ENCODE measurements at places on chromosomes 4 and X.

DNA sequence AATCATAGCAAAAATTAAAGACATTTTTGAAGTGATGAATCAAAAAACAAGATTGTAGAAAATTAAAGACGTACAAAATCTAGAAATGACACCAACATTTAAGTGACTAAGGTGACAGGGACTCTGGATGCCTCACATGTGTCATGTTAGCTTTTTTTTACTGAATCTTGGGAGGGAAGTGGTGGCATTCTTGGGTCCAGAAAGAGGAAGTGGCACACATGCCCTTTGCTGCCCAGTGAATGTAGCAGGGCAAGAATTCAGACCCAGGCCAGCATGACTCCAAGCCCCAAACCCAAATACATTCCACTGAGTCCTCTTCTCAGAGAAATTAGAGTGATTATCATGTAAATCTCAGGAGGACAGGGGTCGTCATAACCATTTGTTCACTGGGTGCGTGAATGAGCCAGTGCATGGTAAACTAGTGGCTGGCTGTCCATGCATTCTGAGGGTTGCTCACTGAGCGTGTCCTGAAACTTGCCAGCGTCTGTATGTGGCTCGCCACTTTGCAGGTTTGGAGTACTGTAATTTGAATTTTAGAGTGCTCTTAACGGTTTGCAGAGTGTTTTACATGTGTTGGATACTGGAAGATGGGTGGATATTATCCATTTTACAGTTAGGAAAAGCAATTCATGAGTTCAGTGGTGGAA is 55.4 kb upstream of the TBC1D14 start:
- DNase-seq: peak; percentile 42

DNA sequence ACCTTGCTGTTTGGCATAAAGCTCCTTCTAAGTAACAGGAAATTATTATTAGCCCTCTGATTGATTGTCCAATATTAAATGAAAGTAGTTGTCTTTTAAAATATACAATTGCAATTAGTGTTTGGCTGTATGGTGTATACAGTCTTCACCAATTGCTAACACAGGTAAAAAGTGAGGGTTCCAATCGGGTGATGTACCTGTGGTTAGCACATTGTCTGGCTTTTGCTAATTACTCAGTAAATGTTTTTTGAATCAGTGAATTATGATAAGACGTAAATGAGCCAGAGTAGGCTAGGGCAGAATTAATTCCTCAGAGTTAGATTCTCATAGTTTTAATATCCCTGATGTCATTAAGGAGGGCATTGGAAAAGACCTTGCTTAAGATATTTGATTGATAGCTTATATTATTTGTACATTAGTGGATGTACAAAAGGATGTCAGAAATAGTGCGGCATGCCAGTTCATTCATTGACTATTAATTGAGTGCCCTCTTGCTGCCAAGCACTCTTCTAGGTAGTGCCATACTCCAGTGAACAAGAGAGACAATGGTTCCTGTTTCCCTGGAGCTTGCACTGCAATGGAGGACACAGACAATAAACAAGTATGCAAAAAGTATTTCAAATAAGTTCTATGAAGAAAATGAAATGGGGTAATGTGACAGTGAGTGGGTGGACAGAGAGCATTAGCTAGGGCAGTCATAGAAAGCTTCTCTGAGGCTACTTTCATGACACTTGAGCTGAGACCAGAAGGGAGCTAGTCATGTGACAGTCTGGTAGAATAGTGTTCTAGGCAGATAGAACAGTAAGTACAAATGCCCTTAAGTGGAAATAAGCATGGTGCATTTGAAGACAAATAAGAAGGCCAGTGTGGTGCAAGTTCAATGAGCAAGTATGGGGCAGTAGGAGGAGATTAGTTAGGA is 205.9 kb upstream of the CASK start:
- no peak for DNase-seq

DNA sequence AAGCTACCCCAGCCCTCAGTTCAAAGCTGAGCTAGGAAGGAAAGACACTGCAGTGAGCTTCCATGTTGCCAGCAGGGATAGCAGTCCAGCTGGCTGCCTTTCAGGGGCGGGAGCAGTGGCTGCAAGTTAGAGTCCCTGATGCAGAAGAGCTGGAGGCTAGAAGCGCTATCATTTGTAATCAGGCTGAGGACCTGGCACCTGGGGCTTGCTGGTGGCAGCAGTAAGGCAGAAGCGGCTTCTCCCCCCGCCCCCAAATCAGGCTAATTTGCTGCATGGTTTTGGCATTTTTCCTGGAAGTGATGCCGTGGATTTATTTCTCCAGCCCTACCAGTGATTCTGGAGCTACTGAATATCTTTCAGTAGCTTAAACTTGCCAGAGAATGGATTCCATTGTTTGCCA is 203.3 kb downstream of the CLCN4 start:
- peak; percentile 14 for DNase-seq

GRCh38 chrX:43225626-43226328 is 430.3 kb upstream of the MAOA start:
- no peak for DNase-seq

DNA sequence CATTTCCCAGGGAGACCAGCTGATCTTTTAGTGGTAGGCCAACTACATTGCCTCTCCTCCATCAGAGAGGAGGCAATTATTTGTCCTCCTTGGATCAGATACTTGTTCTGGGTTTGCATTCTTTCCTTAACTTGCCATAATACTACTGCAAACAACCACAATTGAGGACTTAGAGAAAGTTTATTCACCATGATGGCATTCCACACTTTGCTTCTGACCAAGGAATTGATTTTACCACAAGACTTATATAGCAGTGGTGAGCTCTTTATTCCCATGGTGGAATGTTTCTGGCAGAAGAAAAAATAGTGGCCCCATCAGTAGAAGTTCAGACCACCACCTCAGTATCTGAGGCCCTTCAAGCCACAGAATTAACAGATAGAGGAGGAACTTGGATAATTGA is 123.9 kb upstream of the PPP3CA start:
- DNase-seq: no peak

GRCh38 chr4:147836807-147837206 is 104.9 kb downstream of the ARHGAP10 start:
- DNase-seq: no peak
